ENCODE measurements at places on chromosomes 5 and 9.

DNA sequence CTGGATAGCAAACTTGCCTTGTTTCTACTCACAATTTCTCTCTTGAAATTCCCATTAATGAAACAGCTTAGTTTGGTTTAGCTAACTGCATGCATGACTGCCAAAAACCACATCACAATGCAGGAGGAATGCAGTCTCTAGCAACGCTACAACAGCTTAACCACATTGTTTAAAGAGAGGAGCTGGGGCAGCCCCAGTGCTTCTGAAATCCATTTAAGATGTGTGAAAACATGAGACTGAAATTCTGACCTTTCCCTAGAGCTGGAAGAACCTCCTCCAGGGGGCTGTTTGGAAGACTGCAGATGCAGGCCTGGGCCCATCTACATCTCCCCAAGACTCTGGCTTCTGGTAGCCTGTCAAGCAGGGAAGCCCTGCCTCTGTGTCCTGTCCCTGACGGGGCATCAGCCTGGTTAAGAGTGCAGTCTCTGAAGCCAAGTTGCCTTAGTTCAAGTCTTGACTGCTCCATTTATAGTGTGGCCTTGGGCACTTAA lies 157.1 kb downstream of the ZNF462 start:
- DNase-seq = no peak

DNA sequence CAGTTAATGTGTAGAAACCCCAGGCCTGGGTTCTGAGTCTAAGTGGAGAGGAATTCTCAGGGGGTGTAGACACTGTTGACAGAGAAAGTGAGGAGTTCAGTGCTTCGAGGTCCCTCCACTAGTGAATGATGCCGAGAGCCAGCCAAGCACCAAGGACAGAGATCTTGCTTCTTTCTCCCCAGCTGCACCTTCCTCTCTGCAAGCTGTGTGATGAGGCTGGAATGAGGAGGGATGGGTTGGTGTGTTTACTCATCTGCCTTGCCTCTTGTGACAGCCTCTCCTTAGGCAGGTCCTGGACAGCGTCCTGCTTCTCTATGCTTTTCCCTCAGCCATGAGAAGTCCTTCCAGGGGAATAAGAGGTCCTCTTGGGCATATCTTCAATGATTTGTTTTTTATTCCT lies 35.3 kb downstream of the HNRNPH1 start:
- DNase-seq = no peak

DNA sequence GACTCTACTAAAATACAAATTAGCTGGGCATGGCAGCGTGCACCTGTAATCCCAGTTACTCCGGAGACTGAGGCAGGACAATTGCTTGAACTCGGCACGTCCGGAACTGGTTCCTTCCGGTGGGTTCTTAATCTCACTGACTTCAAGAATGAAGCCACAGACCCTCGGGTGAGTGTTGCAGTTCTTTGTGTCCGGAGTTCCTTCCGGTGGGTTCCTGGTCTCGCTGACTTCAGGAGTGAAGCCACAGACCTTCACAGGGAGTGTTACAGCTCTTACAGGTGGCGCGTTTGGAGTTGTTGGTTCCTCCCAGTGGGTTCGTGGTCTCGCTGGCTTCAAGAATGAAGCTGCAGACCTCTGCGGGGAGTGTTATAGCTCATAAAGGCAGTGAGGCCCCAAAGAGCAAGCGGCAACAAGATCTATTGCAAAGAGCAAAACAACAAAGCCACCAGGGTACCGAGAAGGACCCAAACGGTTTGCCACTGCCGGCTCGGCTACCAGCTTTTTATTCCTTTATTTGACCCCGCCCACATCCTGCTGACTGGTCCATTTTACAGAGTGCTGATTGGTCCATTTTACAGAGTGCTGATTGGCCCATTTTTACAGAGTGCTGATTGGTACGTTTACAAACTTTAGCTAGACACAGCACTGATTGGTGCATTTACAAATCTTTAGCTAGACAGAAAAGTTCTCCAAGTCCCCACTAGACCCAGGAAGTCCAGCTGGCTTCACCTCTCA lies 28.6 kb upstream of the SLC6A19 start:
- DNase-seq = peak; percentile 11

DNA sequence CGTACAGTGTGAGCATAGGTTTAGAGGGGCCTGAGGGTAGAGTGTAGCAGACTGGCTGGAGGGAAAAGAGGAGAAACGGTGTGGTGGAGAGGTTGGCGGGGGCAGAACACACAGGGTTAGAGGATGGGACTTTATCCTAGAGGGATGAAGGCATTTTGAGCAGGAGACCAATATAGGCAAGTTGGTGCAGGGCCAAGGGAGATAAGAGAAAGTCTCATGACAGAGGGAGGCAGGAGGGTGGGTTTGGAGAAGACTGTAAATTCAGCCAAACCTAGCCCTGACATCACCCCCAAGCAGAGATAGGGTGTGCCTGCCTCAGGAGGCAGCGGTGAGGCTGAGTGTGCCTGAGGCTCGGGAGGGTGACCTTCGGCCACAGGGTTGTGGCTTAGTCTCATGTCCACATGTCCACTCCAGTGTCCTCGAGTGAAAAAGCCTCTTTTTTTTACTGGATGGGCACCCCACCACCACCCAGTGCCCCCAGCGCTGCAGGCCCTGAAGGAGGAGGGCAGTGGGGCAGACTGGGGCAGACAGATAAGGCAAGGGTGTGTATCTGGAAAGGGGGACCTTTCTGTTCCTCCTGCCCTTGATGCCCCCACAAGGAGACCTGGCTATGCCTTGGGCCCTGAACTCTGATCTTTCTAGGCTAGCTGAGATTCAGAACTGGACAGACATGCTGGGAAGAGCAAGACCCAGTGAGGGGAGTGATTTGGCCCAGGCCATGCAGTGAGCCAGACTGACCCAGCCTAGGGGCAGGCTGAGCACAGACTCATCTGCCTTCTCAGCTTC lies 108.7 kb downstream of the RGS3 start:
- DNase-seq = no peak

DNA sequence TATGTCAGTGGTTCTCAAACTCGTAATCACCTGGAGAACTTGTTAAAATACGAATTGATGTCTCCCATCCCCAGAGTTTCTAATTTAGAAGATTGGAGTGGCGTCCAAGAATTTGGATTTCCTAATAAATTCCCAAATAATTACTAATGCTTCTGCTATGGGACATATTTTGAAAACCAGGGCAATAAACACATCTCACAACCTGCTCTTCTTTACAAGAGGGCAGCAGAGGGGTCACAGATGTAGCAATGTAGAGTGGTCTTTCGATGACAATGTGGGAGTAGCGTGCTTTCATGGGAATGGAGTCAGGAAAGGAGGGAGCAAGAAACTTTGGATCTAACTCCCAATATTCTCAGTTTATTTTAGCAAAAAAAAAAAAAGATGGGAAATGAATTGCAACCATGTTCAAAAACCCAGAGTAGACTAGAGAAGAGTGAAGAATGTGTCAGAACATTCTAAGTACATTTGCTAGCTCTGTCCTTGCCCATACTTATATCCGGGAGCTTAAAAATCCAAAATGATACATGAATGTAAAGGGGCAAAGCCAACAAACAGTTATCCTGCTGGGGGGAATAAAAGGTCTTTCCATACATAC lies 33.8 kb upstream of the ALDH1A1 start:
- DNase-seq = no peak

DNA sequence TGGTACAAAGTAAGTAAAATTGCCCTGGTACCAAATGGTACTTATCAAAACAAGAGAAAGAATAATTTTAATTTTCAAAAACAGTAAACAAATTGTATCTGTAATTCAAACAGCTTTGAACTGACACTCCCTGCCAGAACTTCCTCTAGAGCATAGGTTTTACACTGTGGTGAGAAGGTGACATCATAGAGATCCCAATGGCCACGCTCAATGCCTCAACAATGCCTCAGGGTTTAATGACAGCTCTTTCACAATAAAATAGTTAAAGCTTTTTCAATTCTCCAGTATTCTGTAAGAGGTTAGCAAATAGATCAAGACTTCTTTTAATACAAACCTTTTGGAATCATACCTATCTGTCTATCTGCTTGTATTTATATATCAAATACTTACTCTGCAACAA lies 437.1 kb downstream of the PRR16 start:
- DNase-seq = no peak

DNA sequence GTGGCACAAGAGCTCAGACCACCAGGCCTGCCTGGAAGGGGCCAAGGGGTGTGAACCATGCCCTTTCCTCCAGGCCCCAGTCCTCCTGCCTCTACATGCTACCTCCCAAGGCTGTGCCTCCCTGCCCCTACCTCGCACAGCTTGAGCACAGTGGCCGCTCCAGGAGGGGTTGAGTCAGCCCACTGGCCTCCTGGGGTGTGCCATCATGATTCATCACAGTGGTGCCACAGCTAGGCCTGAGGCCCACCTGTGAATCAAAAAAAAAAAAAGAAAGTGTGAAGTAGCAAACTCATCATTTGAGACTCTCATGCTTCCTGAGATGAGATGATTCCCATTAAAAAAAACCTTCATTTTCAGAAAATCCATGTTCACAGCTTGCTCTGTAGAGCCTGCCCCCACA lies 240.5 kb downstream of the HSPA4 start:
- DNase-seq = no peak

- DNase-seq = no peak
Observed at GRCh38 chr5:170149206-170149515, 43.5 kb downstream of the FOXI1 start.

- no peak for DNase-seq
Observed at GRCh38 chr5:77751328-77752023, 24.7 kb downstream of the TBCA start.

- no peak for DNase-seq
Observed at GRCh38 chr5:151708126-151708525, 21.4 kb upstream of the SPARC start.

- no peak for DNase-seq
Observed at GRCh38 chr5:51977014-51977413, 593.8 kb downstream of the ISL1 start.

DNA sequence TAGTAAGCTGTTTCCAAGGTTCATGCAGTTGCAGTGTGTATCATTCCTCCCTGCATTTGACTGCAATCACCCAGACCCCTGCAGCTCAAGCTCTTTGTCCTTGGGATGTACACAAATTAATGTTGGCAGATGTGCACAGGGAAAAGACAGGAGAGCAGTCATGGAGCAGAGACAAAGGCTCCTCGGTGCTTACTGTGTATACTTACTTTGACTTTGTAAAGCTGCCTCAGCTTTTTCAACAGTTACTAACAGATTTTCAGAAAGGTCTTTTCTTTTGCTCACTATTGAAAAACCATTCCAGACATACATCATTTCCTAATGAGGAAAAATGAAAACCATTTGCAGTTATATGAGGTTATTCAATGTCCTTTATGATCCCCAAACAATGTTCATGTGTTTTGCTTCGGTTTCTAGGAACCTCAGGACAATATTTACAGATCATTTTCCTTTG lies 124.9 kb downstream of the TTC39B start:
- no peak for DNase-seq

DNA sequence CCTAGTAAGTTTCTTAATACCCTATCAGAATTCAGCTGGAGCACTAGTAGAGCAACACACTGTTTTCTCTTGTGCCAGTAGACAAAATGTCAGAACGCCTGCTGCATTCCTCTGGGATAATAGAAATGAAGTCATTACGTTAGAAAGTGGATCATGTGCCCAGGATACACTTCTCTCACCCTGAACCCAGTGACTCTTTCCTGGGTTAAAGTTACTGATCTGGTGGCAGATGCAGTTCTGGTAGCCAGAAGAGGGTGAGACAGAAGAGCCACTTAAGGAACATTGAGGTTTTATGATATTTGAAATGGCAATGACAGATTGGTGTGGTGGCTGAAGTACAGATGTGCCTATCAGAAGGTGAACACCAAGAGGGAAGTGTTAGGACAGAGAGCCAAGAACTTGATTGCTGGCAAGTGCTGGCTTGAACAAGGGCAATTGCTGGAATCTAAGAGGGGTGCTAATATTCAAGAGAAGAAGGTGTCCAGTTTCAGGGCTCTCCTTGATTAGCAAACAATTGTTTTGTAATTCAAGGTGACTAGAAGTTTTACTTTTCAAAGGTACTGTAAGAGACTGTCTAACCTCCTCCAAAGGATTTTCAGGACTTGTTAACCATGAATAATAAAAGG lies 93.7 kb upstream of the ERBIN start:
- DNase-seq = no peak

DNA sequence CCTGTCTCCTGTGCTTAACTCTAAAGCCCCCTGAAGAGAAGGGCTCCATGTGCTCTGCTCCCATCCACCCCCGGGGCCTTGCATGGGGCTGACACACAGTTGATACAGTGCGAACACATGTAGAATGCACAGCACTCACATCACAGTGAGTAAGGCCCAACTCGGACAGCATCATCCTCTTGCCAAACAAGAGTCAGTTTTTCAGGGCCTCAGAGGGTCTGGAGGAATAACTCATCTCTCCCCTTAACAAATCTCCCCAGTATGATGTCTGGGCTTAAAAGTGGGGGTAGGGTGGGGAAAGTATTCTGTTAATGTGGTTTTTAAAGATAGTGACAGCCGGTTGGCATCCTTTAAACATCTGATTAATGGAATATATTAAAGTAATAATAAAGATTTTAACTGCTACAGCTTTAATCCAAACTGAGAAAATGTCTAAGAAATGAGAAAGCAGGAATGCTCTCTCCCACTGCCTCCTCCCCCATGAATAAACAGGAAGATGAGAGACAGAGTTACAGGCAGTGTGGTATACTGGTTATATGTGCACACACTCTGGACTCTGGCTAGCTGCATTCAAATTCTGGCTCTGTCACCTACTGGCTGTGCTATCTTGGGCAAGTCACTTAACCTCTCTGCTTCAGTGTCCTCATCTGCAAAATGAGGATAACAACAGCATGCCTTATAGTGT lies 22.5 kb downstream of the APBA1 start:
- DNase-seq = no peak

DNA sequence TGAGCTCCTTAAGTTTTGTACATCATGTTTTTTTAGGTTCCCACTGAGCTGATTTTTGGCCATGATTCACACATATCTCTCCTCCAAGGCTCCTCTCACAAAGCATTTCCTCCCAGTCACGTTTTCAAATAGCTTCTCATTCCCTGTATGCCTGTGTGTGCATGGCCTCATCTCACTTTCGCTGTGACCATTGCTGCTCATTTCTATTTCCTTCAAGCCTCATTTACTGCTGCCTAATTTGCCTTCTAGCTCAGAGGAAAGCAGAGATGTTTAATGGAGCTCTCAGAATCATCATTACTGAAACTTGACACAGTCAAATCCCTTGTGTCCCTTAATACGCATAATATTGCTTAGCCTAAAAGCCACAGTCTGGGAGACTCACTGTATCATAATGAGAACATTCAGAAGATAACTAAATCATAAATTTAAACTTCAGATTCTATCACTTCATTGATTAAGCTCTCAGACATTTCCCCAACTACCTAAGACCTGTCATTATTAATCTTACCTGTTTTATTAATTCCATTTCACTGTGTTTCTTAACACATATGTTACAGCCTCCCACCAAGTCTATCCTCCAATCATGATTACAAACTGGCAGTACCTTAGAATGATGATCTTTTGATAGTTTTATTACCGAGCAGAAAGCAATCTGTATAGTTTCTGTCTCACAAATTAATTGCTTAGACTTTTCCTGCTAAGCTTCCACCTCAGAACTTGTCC lies 278.3 kb upstream of the PTGER4 start:
- DNase-seq = no peak

DNA sequence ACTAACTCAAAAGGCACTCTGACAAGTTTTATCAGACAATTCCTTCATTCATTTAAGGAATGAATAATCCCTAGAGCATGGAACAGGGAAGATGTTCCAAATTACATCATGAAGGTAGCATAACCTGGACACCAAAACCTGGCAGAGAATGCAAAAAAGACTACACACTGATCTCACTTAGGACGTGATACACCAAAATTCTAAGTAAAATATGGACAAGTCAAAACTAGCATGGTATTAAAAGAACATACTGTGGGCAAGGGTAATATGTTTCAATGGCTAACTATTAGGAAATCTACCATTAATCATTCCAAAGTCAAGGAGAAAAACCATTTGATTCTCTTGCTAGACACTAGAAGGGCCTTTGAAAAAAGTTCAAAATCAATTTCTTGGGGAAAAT lies 176.5 kb downstream of the HSPA4 start:
- no peak for DNase-seq

Measured in suppressor macrophage treated with lipopolysaccharide for 1 hour (primary cell).